ENCODE measurements at places on chromosomes 6 and 20. TPM values are rescaled to one million over a fixed set of nuclear protein-coding genes. Genes with fewer than 3 reads are reported as not detected.

Gene SEL1L2
- not detected for total RNA-seq

Gene XKR7
- total RNA-seq = 0.12 TPM

- DNase-seq = peak; percentile 40
Observed at GRCh38 chr6:16982807-16983206, 119.0 kb upstream of the STMND1 start.

DNA sequence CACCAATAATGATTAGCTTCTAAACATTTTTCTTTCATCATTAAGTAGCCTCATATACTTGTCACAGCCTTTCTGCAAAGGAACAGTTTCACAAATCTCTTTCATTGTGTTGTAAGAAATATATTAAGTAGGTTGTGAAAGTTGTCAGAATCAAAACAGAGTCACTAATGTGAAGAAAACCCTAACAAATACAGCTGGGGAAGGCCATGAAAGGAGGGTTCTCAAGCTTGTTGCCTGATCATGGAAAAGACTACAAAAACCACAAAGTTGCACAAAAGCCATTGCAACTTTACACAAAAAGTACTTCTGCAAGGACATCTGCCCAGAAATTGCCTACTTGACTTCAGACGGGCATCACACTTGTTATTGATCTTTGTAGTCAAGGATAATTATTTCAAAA is 216.1 kb downstream of the ALDH8A1 start:
- DNase-seq = no peak

- DNase-seq = no peak
Observed at GRCh38 chr6:31620586-31621319, at the start of gene PRRC2A. Gene PRRC2A, plus strand, starts transcription at chr6:31620715. Its CDS starts 2,075 bp downstream, at chr6:31622790.
